ENCODE measurements at places on chromosomes 4 and X.

DNA sequence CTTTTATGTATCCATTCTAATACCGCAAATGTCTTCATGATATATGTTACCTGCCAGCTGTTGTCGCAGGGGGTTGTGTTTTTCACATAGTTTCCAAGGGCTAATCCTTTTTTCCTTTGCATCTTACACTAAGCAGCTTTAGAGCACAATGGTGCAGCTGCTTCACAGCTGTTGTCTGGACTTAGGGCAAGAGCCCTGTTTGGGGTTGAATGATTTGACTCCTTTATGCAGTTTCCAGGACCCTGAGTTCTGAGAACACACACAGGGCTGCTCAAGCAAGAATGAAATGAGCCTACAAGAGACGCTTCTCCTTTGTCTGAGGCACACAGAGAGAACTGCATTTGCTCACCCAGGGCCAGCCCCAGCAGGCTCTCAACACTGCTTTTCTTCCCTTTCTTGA, 20.2 kb downstream of the CCNG2 start:
- no peak for DNase-seq

- no peak for DNase-seq
Observed at GRCh38 chrX:134718105-134718965, 60.1 kb upstream of the PLAC1 start.

DNA sequence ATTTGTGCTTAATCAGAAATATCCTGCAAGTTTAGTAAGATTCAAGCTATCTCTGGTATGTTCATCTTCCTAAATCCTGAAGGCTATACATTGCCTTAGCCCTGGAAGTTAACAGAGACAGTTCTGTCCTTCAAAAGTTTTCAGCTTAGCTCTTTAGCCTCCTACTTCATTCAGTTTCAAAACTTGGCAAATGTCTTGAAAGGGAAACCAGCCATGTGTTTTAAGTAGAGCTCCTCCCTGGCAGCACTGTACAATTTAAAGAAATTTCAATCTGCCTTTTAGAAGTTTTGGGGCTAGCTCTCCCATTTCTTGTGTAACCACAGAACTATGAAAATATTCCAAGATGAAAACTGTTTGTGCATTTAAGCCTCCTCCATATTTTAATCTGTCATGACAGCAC, 47.0 kb downstream of the FANCB start:
- no peak for DNase-seq

DNA sequence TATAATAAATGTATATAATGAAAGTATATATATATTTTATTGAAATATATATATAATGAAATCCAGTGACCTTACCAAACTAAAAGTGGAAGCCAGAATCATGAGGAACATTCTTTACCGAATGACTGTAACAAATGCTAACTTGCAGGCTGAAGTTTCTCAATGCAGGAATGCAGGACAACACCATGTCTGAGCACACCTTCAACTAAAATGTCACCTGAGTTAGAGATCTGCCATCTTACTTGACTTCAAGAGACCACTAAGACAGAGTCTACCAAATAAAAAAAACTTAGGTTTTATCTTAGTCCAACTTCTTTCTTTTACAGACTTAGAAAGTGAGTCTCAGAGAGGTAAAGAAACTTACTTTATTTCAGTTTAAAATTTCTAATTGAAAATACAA, 176.2 kb downstream of the FSTL5 start:
- no peak for DNase-seq

DNA sequence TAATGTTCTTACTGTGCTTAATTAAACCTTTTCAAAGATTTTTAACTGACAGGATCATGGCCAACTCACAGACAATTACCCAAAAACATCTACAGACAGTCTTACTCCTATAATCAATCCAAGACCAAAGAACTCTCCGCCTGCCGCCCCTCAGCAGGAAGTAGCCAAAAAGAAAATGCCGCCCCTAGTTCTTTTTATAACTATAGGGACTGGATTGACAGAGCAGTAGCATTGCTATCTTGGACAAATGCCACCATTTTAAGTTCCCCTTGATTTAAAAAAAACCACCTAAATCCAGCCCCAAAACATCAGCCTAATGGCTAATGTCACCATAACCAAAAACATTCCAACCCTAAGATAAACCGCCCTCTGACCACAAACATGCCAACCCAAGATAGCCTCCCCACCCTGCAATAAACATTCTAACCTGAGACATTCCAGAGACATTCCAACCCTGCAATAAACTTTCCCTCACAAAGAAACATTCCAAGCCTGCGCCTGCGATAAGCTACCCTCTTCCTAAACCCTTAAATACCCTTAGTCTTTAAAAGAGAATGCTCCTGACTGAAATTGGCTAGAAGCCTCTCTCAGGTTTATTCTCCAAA, 77.0 kb downstream of the COQ2 start:
- DNase-seq, result no peak

DNA sequence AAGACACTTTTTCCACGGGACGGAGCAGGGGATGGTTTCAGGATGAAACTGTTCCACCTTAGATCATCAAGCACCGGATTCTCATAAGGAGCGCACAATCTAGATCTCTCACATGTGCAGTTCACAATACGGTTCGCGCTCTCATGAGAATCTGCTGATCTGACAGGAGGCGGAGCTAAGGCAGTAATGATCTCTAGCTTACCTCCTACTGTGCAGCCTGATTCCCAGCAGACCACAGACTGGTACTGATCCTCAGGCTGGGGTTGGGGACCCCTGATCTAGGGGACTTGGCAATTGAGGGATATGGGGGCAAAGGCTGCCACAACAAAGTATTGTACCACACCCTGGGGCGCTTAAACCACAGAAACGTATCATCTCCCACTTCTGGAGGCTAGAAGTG, 25.7 kb downstream of the ZNF185 start:
- no peak for DNase-seq
